ENCODE measurements at places on chromosomes 7 and 10. TPM values are rescaled to one million over a fixed set of nuclear protein-coding genes. Genes with fewer than 3 reads are reported as not detected.

GPR26 gene
- total RNA-seq, result not detected

CLRN3 gene
- not detected for total RNA-seq

CDK6 gene
- total RNA-seq, result 106 TPM

PHYHIPL gene
- not detected for total RNA-seq

NUTM2D gene
- total RNA-seq, result 1.3 TPM

ATP5F1C gene
- total RNA-seq, result 324 TPM

CALML5 gene
- total RNA-seq, result not detected

GRCh38 chr7:43164757-43165156, 52.3 kb downstream of the HECW1 start:
- peaks cover 2% of the 10 kb centered on the region for H3K4me1 ChIP-seq
- DNase-seq, result no peak
- no peak overlapping the region for H3K4me3 ChIP-seq
- H3K27ac ChIP-seq, result no peak overlapping the region
- H3K36me3 ChIP-seq, result no peaks in the 10 kb centered on the region

DNA sequence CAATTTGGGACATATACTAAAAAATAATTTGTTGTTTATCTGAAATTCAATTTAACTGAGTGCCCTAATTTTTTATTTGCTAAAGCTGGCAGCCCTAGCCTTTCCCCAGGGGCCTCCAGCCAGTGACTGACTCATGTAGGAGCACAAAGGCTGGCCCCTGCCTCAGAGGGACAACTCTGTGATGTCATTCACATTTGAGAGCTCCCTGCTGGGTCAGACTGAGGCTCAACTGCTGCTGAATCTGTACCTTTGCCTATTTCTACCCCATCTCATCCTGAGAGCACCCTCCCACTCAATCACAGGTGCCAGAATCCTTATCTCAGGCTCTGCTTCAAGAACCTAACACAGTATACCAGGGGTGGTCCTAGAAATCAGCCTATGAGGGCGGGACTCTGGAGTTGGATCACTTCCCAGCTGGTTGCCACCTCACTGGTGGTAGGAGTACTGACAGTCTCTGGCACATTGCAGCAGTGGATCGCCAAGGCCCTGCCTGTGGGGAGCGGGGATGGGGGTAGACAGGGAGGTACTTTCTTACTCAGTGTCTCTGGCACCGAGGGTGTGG, 11.6 kb downstream of the GCK start:
- no peak for DNase-seq
- peaks cover 5% of the 10 kb centered on the region for H3K27me3 ChIP-seq
- H3K4me1 ChIP-seq, result no peaks in the 10 kb centered on the region
- H3K4me3 ChIP-seq, result no peak overlapping the region
- no peaks in the 10 kb centered on the region for H3K36me3 ChIP-seq

GRCh38 chr7:129739427-129739826, 127.9 kb downstream of the NRF1 start:
- H3K36me3 ChIP-seq, result no peaks in the 10 kb centered on the region
- no peaks in the 10 kb centered on the region for H3K27me3 ChIP-seq
- H3K4me1 ChIP-seq, result peaks cover 6% of the 10 kb centered on the region

GRCh38 chr7:28061824-28062196, 118.8 kb downstream of the JAZF1 start:
- H3K27ac ChIP-seq, result no peak overlapping the region
- H3K36me3 ChIP-seq, result peaks cover 5% of the 10 kb centered on the region
- peaks cover 5% of the 10 kb centered on the region for H3K27me3 ChIP-seq
- no peak overlapping the region for H3K4me3 ChIP-seq

DNA sequence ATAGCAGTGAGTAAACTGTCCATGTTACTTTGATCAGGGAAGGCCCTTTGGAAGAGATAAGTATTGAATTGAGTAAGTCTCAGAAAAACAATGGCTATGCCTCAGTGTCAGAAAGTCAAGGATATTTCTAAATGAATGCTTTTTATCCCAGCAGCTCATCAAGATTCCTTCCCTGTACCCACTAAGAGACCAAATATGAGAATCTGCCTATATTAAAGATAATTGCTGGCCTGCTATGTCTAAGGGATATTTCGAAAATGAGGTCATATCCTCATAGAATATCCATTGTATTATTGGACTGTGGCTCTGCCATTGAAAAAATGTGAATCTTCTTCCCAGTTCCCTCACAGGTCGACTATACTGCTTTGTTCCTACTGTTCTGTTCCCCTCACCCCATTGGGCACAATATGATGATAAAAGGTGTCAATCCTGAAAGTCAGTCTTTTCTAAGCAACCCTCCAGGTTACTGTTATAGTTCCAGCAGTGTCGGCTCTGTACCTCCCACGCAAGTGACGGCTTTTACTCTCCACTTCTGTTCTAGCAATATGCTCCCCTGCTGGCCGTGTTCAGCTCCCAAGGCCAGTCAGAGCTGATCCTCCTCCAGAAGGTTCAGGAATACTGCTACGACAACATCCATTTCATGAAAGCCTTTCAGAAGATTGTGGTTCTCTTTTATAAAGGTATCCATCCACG, 51.7 kb downstream of the BZW2 start:
- H3K27ac ChIP-seq, result no peak overlapping the region
- no peaks in the 10 kb centered on the region for H3K27me3 ChIP-seq
- DNase-seq, result no peak
- peaks cover 52% of the 10 kb centered on the region for H3K36me3 ChIP-seq

DNA sequence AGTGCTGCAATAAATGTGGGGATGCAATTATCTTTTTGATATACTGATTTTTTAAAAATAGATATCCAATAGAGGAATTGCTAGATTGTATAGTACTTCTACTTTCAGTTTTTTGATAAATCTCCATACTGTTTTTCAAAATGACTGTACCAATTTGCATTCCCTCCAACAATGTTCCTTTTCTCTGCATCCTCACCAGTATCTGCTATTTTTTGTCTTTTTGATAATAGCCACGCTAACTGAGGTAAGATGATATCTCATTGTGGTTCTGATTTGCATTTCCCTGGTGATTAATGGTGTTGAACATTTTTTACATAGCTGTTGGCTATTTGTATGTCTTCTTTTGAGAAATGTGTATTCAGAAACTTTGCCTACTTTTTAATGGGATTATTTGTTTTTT, 217.7 kb upstream of the MTPN start:
- no peaks in the 10 kb centered on the region for H3K27me3 ChIP-seq
- no peak overlapping the region for H3K4me3 ChIP-seq
- no peak for DNase-seq

DNA sequence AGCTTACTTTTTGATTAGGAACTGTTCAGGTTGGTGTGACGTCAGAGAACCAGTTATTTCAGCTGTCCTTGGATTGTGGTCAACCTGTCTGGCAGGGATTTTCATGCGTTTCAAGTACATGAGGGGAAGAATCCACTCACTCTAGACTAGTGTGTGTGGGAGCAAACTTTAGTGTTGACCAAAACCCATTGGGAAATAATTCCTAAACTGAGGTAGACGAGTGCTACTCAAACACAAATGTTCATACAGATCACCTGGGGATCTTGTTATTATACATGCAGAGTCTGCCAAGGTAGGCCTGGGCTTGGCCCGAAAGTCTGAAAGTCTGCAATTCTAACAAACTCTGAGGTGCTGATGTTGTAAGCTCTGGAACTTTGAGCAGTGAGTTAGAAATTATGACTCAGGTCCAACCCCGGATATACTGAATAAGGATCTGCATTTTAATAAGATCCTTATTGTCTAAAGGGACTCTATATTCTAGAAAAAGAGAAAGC, 111.1 kb upstream of the CREB5 start:
- no peaks in the 10 kb centered on the region for H3K27me3 ChIP-seq
- DNase-seq, result no peak
- no peak overlapping the region for H3K27ac ChIP-seq
- no peaks in the 10 kb centered on the region for H3K36me3 ChIP-seq

- no peaks in the 10 kb centered on the region for H3K4me1 ChIP-seq
- no peak overlapping the region for H3K27ac ChIP-seq
- no peak overlapping the region for H3K4me3 ChIP-seq
- DNase-seq, result no peak
Observed at GRCh38 chr7:38506756-38507155, 124.4 kb downstream of the AMPH start.

DNA sequence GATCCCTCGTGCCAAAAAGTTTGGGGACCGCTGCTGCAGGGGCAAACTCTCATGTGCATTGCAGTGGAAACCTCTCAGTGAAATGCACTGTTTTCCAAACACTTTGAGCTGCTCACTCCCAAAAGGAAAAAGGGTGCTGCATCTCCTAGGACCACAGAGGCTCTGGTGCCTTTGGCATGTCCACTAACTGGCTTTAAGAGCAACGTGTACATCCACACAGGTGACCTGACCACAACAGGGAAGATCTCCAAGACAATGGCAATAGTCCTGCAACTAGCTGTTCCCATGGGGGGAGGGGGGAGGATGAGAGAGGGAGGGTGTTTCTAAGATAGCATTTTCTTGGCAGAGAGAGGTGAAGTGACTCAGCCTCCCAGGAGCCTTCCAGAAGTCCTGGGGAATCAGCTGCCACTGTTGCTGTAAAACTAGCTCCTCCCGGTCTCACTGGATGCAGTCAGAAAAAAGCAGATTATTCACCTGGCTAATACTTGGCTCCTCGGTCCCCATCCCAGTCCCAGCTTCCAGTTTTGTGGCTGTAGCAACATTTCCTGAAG, 181.7 kb downstream of the HECW1 start:
- DNase-seq, result no peak
- no peak overlapping the region for H3K4me3 ChIP-seq
- peaks cover 24% of the 10 kb centered on the region for H3K27me3 ChIP-seq
- no peaks in the 10 kb centered on the region for H3K4me1 ChIP-seq
- H3K27ac ChIP-seq, result no peak overlapping the region

DNA sequence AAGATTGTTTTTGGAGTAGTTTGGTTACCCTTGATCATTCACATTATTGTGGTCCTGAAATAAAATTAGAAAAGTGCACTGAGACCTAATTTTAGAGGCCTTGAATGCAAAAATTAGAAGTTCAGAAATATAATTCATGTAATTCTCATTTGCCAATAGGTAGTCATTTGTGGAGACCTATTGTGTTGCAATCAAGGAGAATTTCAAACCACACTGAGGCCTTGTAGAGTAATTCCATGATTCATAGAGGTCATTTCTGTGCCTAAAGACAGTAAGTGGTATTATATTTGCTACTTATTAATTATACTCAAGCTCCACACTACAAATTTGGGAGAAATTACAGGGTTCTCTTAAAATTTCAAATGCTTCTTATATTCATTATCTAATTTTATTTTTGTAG, 946.8 kb upstream of the POT1 start:
- no peak overlapping the region for H3K27ac ChIP-seq
- H3K4me3 ChIP-seq, result no peak overlapping the region
- no peaks in the 10 kb centered on the region for H3K4me1 ChIP-seq
- DNase-seq, result no peak
- no peaks in the 10 kb centered on the region for H3K36me3 ChIP-seq

- DNase-seq, result no peak
- H3K4me3 ChIP-seq, result no peak overlapping the region
- no peaks in the 10 kb centered on the region for H3K27me3 ChIP-seq
- no peaks in the 10 kb centered on the region for H3K4me1 ChIP-seq
- no peaks in the 10 kb centered on the region for H3K36me3 ChIP-seq
Observed at GRCh38 chr7:21960922-21961321, 15.2 kb upstream of the CDCA7L start.

- H3K4me1 ChIP-seq, result no peaks in the 10 kb centered on the region
- no peaks in the 10 kb centered on the region for H3K36me3 ChIP-seq
- H3K4me3 ChIP-seq, result no peak overlapping the region
- H3K27ac ChIP-seq, result no peak overlapping the region
Observed at GRCh38 chr10:33273295-33274002, 61.0 kb downstream of the NRP1 start.
